Ascending aorta (tissue), 2 donors: ENCODE measurements at places on chromosomes 6 and 20.

GRCh38 chr20:18567739-18568091 is 483 bp downstream of the SMIM26 start:
- DNase-seq = no peak

DNA sequence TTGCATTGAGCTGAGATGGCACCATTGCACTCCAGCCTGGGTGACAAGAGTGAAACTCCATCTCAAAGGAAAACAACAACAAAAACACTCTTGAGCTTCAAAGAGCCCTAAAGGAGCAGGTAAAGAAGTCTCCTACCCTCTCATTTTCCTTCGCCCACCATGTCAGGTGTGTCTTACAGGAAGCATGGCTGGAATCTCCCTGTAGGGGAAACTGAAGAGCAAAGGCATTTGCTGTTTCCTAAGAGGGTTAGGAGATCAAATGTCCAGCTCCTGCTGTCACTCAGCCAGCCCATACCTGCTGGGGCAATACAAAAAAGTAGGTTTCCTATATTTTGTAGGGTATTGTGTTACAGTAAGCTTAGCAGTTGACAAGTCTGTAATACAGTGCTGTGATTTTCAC is 43.3 kb downstream of the SPATA2 start:
- DNase-seq = peak; percentile 18

DNA sequence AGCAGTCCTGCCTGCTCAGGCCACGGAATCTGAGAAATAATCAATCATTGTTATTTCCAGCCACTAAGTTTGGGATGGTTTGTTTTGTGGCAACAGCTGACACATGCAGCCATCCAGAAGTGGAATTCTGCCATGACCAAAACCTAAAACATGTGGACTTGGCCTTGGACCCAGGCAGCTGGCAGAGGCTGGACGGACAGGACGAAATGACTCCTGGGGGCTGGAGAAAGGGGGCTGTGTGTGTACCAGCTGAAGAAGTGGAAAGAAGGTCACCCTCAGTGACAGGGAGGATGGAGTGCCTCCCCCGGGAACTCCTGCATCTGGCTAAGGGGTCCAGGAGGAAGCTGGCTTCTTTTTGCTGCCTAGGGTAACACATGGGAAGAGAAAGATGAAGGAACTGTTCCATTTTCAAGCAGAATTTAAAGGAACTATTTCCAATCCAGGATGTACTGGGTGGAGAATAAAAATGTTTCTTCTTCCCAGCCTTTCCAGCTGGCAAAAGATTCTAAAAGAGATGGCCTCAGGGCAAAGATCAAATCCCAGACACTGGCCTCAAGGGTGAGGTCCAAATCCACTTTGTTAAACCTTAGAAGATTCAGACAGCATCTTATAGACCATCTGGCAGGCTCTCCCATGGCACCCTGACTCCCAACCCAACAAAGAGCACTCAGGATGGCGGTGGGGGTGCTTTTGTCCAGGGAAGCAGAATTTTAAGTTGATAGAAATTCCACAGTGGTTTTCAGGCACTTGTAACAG is 14.3 kb downstream of the SERPINB6 start:
- DNase-seq = peak; percentile 61

GRCh38 chr6:31666337-31666965 is 571 bp downstream of the CSNK2B start:
- DNase-seq = no peak

DNA sequence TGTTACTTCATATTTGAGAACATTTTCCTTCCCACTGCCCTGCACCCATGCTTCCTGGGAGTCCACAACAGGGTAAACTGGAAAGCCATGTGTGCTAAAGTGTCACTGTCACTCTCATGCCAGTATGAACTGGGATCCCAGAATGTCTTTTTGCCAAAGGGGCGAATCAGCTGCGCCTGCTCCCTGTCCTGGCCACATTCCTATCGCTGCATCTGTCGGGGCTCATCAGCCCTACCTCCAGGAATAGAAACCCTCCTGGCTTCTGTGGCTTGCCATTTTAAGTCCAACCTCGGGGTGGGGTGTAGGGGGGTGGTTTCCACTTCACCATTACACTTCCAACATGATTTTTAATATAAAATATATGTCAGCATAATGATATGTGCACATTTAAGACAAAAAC is 933 bp downstream of the KLHL31 start:
- no peak for DNase-seq

- DNase-seq = peak; percentile 46
Observed at GRCh38 chr6:33961691-33962090, 157.9 kb upstream of the MLN start.

DNA sequence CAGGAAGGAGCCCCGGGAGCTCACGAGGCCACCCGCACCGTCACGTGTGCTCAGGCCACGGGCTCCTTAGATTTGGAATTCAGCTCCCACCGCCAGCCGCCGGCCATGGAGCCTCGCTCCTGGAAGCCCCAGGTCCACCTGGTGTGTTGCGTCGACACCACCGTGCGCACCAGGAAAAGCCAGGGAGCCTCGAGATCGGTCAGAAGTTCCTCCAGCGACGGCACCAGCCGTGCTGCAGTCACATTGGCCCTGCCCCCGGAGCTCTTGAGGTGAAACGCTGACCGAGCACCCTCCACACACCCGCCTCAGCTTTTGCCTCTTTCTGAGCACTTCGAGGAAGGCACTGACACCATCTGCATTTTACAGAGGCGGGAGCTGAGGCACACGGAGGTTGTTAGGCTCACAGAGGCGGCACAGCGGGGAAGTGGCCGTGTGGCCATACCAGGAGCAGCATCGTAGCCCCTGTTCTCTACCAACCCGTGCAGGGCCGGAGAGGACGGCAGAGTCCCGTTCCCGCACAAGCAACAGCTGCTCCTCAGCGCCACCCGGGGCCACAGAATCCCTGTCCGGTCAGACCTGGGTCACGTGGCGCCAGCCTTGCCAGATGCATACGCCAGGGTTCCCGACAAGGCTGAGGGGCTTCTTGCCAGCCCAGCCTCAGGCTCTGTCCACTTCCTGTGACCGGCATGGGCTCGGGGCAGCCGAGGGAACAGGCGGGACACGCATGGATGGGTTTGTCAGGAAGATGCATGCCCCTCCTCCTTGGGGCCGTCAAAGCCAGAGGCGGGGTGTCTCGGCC is 7.6 kb downstream of the NKAIN4 start:
- no peak for DNase-seq

GRCh38 chr6:144485531-144485930 is 200.4 kb downstream of the UTRN start:
- no peak for DNase-seq

GRCh38 chr6:98900706-98901105 is 47.0 kb downstream of the FBXL4 start:
- no peak for DNase-seq

DNA sequence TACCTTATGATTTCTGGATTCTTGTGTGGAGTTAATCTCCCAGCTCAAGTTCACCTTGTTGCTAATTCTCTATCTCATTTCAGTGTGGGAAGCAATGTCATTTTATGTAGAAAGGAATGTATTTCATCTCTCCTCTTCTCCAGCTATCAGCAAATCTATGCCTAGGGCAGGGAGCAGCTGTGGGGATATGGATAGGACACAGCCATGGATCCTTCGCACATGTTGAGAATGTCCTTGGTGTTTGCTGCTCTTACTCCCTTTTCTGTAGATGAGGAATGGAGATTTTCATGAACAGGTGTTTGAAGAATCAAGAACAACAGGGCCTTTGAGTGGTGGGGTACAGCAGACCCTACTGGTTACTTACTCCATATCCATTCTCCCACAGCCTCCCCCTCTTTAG is 182.0 kb downstream of the UST start:
- no peak for DNase-seq

DNA sequence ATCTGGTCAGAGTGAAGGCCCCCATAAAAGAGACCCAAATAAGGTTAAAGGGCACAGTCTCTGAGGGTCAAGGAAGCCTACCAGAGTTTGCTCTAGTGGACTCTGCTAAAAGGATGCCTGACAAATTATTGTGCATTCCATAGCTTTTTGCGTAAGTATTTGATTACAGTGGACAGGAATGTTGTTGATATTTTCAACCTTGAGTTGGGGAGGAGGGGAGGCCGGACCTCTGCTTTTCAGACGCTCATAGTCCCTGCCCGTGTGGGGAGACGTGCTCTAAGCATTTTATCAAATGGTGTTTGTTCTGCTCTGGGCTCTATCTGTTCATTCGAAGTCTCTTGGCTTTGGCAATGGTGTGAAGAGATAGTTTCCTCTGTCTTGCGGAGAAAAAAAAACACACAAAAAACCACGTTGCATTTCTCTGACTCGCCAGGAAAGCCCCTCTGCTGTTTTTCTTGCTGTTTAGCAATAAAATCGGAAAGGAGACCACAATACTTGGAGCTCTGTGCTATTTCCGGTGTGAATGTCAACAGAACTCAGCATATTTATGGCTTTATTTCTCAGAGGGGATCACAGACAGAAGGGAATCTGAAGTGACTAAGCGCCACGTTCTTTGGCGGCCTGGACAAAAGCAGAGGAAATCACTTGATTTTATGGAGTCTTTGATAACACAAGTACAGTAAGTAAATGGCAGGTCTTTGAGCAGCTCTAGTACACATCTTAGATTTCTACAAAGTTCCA is 159.8 kb downstream of the ZFP64 start:
- no peak for DNase-seq

- DNase-seq = no peak
Observed at GRCh38 chr6:165641672-165642156, 21.3 kb downstream of the PDE10A start.
